ENCODE measurements at places on chromosomes 2 and 18.

- DNase-seq, result no peak
These were observed 149.5 kb downstream of the CCBE1 start for GRCh38 chr18:59547581-59548182.

GRCh38 chr2:39803839-39804238 lies 24.8 kb upstream of the THUMPD2 start:
- no peak for DNase-seq

- no peak for DNase-seq
These were observed 18.6 kb upstream of the PEX13 start for GRCh38 chr2:60998628-60999545.

DNA sequence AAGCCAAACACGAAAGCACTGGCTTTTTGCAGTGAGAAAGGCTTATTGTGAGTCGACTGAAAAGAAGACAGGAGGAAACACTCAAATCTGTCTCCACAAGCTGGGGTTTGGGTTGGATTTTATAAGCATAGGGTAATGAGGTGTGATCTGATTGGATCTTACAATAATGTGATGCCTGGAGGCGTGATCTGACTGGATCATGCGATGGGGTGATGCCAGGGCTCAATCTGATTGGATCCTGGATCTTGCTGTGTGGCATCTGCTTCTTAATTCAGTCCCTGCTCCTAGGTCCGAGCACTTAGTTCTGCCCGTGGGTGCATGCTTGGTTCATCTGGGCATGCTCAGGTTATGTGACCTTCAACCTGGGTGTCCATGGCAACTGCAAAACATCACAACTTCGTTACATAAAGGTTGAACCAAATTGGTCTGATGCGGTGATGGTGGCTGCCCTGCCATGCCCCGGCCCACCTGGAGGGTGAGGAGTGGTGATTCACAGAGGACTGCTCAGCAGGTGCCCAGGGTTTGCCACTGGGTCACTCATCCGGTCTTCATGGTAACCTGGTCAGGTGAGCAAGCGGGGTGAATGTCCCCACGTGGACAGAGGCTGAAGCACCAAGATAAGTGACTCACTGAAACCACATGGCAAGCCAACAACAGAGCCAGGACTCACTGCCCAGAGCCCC lies 111.0 kb downstream of the KCNF1 start:
- DNase-seq, result no peak

DNA sequence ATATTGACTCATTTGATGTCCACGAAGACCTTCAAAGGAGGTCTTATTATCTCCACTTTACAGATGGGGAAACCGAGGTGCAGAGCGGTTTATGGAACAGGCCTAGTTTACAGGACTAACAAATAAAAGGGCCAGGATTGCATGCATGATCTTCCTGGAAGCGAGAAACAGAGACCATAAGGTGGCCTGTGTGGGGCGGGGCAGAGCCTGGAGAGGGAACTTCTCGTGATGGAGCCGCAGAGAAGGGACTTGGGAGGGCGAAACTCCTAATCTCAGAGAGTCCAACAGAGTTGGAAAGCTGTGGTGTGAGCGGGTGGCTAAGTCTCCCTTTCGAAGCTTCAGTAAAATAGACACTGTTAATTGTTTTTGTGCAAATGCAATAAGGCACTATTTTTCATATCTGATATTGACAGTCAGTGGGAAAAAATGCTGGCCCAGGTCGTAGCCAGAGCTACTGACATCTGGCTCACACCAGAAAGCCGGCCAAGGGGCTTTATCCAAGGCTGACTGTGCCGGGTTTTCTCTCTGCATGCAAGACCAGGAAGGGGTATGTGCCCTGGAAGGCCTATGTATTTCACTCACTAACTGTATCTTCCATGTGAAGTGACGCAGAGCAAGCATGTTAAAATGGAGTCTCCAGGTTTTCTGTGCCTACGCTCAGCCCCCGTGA lies 4.5 kb downstream of the INPP5D start:
- DNase-seq, result no peak

GRCh38 chr2:10389573-10389972 lies 58.6 kb downstream of the ODC1 start:
- no peak for DNase-seq

DNA sequence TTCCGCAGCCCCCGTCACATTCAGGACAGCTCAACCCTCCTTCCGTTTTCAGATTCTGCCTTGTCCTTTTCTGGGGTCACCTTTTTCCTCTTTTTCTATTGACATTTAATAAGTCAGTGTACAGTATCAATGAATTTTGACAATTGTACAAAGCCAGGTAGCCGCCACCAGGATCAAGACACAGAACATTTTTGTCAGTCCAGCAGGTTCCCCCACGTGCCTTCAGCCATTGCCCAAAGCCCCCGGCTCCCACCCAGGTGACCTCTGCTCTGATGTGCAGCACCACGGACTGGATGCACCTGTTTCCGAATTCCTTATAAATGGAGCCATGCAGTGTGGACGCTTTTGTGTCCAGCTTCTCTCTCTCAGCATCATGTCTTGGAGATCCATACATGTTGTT lies 30.0 kb downstream of the CROCC2 start:
- DNase-seq, result no peak
